ENCODE measurements at places on chromosomes 7 and 10.
A peak's percentile ranks its signal among the peaks of the same experiment; 100 is the strongest.

GRCh38 chr10:89217057-89217990 lies 10.2 kb upstream of the CH25H start:
- peak; percentile 45 for DNase-seq

GRCh38 chr7:28573059-28573553 lies 160.8 kb downstream of the CREB5 start:
- DNase-seq = no peak

- DNase-seq = no peak
Measured at GRCh38 chr10:89644691-89644966, 413 bp downstream of the PANK1 start.

DNA sequence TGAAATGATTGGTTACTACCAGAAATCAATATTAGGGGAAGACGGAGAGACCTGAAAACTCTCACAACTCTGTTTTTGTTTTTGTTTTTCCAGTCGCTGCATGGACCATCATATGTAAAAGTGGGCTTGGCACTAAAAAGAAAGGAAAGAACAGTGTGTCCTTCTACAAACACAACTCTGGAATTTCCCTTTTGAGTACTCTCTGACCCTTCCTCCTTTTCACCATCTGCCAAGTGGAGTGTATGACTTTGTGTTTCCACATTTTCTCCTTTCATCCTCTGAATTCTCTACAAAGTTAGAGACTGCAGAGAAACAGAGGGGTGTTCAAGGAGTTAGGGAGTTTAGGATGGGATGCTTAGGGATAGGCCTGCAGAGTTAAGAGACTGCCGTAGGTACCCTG lies 92.0 kb downstream of the MDFIC start:
- DNase-seq = no peak

GRCh38 chr10:17348501-17349349 lies 105.7 kb downstream of the ST8SIA6 start:
- no peak for DNase-seq

- DNase-seq = no peak
Measured at GRCh38 chr10:97207131-97207530, 21.4 kb upstream of the SLIT1 start.

DNA sequence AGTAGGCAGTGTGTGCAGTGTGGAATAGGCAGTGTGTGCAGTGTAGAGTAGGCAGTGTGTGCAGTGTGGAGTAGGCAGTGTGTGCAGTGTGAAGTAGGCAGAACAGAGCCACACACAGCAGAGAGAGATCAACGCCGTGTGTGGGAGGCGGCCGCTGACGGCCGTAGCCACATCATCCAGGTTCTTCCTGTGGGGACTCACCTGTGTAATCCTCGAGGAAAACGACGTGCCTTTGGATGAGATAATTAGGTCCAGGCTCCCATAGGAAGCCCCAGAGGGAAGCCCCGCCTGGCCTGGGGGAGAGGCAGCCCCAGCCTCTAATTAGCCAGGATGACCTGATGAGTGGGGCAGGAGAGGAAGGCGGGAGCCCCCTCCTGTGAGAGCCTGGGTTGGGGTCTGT lies 25.4 kb downstream of the KNDC1 start:
- no peak for DNase-seq

- no peak for DNase-seq
Measured at GRCh38 chr7:68321076-68321639, 1277.1 kb upstream of the AUTS2 start.

DNA sequence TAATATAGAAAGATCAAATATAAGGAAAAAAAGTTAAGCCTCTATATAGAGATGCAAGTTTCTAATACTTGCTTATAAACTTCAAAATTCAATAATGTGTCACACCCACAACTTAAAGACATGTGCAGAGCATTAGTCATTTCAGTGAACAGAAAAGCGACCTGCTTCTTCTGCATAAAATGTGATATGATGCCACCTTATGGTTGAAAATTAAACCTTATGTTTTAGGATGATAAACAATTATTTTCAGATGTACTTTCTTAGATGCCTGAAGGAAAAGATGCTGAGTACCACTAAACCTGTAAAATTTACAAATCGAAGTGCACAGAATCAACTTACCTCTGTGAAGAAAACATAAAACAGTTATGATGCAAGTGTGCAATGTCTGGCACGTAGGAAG lies 96.0 kb downstream of the MTERF1 start:
- no peak for DNase-seq

DNA sequence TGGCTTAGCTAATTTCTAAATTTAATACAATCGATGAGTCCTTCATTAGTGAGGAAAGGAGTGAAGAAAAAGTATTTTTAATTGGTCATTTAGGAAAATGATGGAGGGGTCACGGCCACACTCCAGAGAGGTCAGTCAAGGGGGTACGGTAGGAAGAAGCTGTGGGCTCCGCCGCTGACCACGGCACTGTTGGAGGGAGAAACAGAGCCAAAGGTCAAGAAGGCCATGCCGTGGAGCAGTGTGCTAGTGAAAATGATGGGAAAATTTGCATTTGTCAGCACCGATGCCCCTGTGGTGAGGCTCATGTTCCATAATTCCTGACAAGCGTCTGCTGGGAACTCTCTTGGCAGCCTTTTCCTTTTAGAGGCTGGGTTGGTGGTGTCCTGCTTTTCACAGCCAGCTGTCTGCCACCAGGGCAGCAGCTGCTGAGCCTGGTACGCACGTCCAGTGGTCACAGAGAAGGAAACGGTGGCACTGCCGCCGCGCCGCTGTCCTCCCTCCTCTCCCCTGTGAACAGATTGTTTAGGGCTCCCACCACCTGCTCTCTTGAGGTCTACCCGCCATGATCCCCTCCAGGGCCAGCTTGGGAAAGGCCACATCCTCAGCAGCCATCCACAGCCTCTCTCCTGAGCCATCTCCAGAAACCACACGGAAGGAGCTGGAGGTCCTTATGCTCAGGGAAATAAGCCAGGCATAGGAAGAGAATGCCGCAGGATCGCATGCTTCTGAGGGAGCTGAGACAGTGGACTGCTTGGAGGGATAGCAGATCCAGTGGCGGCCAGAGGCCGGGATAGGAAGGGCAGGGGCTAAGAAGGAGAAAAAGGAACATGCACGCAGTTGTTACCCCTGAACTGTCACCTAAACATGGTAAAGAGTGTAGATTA lies 263.7 kb upstream of the PPP2R2D start:
- DNase-seq = no peak

DNA sequence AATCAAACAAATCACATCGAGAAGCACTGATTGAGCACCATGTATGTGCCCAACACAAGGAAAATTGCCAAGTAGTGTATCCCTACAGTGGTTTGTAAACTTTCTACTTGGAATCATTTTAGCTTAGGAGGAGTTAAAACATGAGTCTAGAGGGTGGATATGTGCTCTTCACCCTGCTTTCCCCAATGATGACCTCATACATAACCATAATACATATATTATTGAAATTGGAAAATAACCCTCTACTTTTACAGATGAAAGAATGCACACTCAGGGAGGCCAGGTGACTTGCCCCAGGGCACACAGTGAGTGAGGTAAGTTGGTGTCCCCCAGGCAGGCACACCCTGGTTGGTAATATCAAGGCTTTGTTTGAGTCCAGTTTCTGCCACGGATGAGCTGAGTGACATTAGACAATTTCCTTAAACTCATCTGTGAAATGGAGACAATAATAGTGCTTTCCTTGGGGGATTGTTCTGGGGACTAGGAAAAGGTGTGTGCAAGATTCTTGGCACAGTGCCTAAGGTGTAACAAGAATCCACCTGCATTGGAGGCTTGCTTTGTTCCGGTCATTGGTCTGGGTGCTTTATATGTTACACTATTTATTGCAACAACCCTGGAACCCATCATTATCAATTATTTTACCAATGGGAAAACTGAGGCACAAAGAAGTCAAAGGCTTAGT lies 50.7 kb downstream of the BPGM start:
- no peak for DNase-seq

GRCh38 chr7:92230547-92230946 lies 15.2 kb downstream of the KRIT1 start:
- no peak for DNase-seq

DNA sequence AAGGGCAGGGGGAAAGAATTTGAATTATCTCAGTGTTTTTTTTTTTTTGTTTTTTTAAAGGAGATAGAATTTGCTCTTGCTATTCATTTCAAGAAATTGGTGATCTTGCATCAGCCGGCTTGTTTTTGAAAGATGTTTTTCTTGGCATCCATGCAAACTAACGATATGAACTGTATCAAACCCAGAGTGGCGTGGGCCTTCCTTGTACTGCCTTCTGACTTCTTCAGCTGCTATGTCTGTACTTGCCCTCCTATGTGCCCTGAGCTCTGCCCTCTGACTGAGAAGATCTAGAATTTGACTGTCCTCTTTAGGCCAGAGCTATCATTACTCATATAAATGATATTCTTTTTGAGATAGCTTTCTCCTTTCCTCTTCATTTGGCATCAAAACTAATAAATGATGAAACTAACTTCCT lies 183.1 kb downstream of the EXOC4 start:
- no peak for DNase-seq

- no peak for DNase-seq
Measured at GRCh38 chr7:22088827-22089226, 143.1 kb upstream of the CDCA7L start.

DNA sequence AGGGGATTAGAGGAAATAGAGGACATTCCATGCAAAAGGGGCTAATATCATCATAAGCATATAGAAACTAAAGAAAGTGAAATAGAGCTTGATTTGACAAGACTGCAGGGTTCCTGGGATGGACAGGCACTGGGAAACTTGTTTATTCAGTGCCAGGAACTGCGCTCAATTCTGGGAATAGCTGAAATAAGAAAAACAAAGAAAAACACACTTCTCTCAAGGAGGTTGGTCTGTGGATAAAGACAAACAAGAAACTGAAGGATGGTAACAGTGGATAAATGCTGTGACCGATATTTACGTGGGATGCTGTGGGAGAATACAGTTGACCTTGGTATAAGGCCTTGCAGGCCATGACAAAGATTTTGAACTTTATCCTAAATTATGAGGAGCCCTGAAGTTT lies 40.9 kb upstream of the ANLN start:
- DNase-seq = no peak

Measured in stimulated activated CD4-positive, alpha-beta T cell treated with anti-CD3 and anti-CD28 coated beads, Interleukin-15, amount 100 ng/mL, for 48 hours (primary cell).